RKO (cell line): ENCODE measurements at places on chromosomes 4 and X.
A peak's percentile ranks its signal among the peaks of the same experiment; 100 is the strongest.

GRCh38 chrX:31123335-31123734 is 51.5 kb upstream of the FTHL17 start:
- DNase-seq: no peak

GRCh38 chr4:176307666-176307930 is 12.2 kb upstream of the SPCS3 start:
- no peak for DNase-seq

DNA sequence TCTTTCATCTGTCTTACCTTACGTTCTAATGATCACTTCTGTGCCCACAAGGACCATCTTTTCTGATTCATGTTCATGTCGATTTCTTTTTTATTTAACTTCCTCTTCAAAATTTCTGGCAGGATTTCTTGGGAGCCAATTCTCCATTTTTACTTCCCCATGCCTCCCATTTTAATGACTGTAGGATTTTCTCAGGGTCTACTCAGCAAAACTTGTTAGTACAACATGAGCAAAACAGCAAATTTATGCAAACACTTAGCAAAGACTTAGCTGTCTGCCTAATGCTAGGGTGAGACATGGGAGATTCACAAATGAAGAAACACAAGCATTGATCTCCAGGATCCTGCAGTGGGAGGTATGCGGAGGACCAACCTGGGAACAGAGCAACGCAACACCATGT is 5.5 kb downstream of the CD38 start:
- DNase-seq: no peak

GRCh38 chrX:78931814-78932213 is 13.4 kb upstream of the P2RY10 start:
- DNase-seq: no peak

- DNase-seq: no peak
These were observed 210.4 kb upstream of the HCCS start for GRCh38 chrX:10900585-10901289.

DNA sequence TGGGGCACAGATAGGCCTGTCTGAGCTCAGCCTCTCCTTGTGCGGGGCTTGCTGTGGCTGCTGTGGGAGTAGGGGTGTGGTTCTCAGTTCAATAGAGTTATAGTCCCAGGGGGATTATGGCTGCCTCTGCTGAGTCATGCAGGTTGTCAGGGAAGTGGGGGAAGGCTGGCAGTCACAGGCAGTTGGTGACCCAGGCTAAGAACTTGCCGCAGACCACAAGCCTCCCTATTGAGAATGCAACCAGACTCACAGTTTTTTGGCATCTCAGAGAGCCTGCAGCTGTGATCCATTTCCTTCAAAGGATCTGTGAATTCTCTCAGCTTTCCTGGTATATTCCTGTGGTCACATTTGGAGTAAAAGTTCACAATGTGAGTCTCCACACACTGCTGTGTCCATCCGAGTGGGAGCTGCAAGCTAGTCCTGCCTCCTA is 364.9 kb downstream of the ZNF674 start:
- DNase-seq: no peak

- DNase-seq: no peak
These were observed 72.8 kb downstream of the MANBA start for GRCh38 chr4:102687982-102688433.

- no peak for DNase-seq
These were observed at the start of gene ZCCHC18 for GRCh38 chrX:104112326-104112951. Gene ZCCHC18, plus strand, starts transcription at chrX:104112523. Its CDS starts 1,589 bp downstream, at chrX:104114112.

GRCh38 chr4:179478608-179479007 is 2036.4 kb upstream of the AGA start:
- DNase-seq: no peak

- peak; percentile 55 for DNase-seq
These were observed 457.4 kb downstream of the CENPC start for GRCh38 chr4:67087897-67088296.

DNA sequence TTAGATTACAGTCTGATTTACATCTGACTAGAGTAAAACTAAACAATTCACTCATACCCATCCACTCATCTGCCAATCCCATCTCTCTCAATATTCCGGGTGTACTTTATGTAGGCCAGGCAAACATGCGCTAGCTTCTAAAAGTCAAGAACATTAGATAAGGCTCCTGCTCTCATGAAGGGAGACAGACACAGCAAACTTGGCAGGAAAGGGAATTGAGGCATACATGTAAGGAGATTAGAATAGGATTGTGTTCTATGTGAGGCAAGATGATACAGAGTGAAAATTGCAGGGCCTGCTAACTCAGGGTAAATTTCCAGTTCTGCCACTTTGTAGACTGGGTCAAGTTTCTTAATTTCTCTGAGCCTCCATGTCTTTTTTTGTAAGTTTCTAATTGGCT is 135.8 kb downstream of the CDS1 start:
- no peak for DNase-seq

DNA sequence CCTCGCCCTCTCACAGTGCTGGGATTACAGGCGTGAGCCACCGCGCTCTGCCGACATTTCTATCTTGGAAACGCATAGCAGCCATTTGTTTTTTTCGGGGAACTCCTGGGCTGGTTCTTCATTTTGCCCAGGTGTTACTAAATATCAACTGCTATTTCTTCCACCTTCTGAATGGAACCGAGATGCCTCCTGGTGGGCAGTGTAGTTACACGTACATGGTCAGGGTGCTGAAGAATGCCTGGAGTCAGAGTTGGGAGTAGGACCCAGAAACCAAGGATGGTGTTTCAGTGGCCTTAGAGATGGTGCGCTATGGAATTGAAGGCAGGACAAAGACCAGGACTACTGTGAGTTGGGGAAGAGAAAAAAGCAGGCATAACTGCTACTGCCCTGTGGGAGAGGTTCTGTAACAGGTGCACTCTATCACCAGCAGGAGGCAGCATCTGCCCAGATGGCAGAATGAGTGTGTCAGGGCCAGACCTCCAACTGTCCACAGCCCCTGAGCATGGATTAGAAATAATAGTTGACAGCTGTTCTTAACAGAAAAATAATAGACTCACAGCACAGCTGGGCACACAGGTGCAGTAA is 81.7 kb downstream of the ZC4H2 start:
- DNase-seq: peak; percentile 14
